ENCODE measurements at places on chromosomes 3 and 15.

DNA sequence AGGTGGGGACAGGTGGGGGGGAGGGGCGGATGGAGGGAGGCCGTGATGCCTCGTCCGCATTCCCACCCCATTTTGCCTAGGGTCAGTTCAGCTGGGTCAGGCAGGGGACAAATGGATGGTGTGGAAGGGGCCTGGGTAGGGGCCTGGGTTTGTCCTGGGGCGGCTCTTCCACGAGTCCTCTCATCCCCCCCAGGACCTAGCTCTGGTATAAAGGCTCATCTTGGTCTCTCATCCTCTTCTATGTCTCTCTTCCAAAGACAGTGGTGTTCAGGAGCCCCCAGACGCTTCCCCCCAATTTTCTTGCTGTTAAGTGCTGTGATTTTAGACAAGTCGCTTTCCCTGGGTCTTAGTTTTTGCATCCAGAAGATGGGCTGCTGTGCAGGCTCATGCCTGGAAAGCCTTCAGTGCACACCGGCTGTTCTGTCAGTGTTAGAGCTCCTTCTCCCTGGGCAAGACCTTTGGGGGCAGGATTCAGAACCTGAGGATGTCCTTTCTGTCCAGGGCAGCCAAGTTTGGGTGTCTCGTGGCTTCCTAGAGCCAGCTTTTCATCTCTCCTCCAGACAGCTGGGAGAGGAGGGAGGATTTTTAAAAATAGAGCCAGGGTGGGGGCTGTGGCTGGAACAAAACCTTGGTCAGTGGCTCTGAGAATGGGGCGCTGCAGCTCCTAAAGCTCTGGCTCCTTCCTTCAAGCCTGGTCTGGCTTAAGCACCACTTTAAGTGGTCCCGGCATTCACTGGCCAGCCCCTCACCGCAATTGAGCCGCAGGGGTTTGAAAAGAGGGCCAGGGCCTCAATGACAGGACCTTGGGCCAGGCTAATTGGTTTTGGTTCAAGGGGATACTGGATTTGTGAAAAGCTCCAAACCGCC lies 37.7 kb upstream of the POLG start:
- no peak for DNase-seq

- no peak for DNase-seq
These were observed 57.8 kb downstream of the PIK3CB start for GRCh38 chr3:138776961-138777360.

GRCh38 chr15:52540374-52541012 lies 11.8 kb upstream of the MYO5A start:
- no peak for DNase-seq

DNA sequence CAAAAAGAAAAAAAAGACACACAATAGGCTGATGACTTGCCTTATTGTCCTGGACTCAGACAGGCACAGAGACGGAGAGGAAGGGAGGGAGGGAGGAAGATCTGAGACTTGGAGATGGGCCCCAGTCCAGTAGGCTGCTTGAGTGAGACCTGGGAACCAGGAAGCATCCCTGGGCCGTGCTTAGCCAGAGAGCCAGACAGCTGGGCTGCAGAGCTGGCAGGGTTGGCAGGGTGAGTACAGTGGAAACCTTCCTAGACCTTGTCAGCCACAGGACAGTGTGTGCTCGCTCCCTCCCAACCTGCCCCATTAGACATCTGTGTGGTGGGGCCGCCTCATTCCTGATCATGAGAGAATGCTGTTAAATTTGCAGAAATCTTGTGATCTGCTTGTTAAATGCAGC lies 107.9 kb upstream of the ALDH1A3 start:
- DNase-seq: no peak

DNA sequence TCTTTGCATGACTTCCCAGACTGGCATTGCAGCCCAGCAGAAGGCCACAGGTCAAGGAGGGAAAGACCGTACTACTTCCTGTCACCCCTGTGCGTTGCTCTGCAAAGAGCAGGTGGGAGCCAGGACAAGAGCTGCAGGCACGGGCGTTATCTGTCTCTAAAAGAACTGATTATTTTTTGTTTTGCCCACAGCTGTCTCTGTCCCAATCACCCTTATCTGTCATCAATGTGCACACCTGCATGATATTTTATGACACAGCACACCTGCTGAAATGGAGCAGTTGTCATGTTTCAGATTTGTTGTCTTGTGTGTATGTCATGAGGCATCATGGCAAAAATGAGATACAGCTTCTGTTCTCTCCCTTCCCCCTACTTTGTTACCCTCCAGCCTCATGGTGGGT lies 58.8 kb downstream of the SLCO3A1 start:
- DNase-seq: no peak

GRCh38 chr15:63905131-63905530 lies 71.4 kb upstream of the HERC1 start:
- DNase-seq: no peak

GRCh38 chr3:187520027-187520945 lies 149.9 kb downstream of the SST start:
- DNase-seq: peak; percentile 77

GRCh38 chr3:128447561-128448013 lies 19.1 kb downstream of the DNAJB8 start:
- no peak for DNase-seq

- no peak for DNase-seq
These were observed 474.4 kb upstream of the AGTR1 start for GRCh38 chr3:148223266-148223665.

GRCh38 chr3:86895202-86895601 lies 95.7 kb downstream of the VGLL3 start:
- no peak for DNase-seq

GRCh38 chr3:72960812-72961518 lies 35.6 kb upstream of the PPP4R2 start:
- peak; percentile 53 for DNase-seq

DNA sequence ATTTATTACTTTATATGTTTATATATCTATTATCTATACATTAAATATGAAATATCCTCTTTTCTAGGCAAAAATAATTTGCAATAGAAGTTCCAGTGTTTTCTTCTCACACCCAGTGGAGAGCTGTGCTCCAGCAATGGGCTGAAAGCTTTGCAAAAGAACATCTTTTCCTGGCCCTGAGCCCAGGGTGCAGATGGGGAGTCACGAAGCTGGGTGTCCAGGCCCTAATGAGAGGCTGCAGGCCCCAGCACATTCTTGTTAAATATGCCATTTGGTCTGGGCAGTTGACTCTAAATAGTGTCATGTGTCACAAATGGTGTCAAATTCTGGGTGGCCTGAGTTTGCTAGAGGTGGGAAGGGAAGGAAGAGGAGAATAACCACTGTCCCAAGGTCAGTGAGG lies 5.7 kb downstream of the NTRK3 start:
- no peak for DNase-seq

DNA sequence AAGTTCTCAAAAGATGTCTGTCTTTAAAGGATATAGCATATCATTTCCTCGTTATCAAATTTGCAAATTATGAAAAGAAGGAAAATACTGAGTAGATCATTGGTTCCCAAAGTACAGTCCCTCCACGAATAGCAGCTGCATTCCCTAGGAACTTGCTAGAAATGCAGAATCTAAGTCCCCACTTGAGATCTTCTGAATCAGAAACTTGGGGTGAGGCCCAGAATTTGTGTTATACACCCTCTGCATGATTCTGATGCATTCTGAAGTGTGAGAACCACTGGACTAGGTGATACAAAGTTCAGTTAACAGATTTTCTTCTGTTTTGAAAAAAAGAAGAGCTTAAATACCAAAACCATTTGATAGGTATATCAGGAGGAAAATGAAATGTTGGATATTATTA lies 77.1 kb downstream of the SLC25A26 start:
- DNase-seq: no peak

- no peak for DNase-seq
These were observed 116.0 kb upstream of the RBMS3 start for GRCh38 chr3:29164825-29165224.

- DNase-seq: peak; percentile 55
These were observed 16.2 kb upstream of the ANKDD1A start for GRCh38 chr15:64895285-64896065.
